ENCODE measurements at places on chromosomes 6 and 20.

- no peak for DNase-seq
These were observed 25.0 kb upstream of the MRPS18A start for GRCh38 chr6:43712579-43712978.

DNA sequence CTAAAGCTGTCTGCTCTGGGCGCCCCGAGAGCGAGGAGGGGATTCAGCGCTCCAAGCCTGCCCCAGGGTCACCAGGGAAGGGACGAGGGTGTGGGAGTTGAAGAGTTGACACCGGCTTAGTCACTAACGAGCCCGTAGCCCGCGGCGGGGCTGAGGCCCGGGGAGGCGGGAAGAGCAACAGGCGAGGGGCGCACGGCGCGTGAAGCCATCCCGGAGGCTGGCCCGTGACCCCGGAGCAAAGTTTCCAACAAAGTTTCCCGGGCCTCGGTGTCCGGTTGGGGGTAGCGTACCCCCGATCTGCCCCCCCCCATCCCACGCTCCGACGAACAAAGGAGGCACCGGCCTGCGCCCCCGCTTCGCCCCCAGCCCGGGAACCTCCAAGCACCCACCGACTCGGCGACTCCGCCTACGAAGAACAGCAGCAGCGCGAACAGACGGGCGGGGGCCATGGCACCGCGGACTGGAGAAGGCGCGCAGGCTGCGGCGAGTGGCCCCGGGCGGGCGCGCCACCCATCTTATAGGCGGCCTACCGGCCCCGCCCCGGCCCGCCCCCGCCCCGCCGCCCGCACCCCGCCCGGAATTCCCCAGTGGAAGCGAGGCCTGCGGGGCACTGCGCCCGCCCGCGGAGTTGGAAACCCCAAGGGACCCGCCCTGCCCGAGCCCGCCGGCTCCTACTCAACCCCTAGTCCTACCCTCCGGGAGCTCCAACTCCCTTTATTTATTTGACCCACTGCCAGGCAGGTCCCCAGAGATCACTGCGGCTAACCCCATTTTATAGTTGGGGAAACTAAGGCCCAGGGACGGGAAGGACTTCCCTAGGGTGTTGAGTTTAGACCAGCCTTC lies at the start of gene SDC4:
Gene SDC4, minus strand, starts transcription at position 489 of the 843 bp plus-strand sequence. Its CDS starts 40 bp downstream, at position 449.
- peak; percentile 44 for DNase-seq

GRCh38 chr6:37941871-37942270 lies 122.3 kb downstream of the ZFAND3 start:
- DNase-seq, result no peak

GRCh38 chr6:111681860-111682259 lies 76.2 kb upstream of the TRAF3IP2 start:
- DNase-seq, result no peak

DNA sequence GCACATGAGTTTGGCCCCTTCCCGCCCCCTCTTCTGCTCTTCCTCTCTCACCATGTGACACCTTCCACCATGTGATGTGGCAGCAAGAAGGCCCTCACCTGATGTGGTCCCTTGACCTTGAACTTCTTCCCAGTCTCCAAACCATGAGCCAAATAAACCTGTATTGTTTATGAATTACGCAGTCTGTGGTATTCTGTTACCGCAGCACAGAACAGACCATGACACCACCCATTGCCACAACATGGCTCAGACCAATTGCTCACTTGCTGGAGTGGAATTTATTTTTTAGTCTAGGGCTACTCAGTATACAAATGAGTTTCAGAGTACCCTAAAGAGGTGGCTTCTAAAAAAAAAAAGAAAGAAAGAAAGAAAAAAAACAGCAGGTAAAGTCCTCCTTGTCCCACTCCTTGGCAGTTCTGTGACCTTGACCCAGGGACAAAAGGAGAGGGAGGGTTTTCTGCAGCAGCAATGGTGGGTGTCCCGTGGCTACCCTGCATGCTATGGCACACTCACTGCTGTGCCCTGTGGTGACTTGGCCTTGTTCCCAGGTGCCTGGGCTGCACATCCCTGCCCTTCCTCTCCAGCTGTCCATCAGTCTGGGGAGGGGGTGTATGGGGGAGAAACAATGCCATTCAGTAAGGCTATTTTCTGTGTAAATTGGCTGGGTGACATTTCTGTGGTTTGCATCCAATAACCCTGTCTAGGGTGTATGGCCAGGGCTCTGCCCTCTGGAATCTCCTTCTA lies 5.4 kb upstream of the VSX1 start:
- DNase-seq, result no peak

DNA sequence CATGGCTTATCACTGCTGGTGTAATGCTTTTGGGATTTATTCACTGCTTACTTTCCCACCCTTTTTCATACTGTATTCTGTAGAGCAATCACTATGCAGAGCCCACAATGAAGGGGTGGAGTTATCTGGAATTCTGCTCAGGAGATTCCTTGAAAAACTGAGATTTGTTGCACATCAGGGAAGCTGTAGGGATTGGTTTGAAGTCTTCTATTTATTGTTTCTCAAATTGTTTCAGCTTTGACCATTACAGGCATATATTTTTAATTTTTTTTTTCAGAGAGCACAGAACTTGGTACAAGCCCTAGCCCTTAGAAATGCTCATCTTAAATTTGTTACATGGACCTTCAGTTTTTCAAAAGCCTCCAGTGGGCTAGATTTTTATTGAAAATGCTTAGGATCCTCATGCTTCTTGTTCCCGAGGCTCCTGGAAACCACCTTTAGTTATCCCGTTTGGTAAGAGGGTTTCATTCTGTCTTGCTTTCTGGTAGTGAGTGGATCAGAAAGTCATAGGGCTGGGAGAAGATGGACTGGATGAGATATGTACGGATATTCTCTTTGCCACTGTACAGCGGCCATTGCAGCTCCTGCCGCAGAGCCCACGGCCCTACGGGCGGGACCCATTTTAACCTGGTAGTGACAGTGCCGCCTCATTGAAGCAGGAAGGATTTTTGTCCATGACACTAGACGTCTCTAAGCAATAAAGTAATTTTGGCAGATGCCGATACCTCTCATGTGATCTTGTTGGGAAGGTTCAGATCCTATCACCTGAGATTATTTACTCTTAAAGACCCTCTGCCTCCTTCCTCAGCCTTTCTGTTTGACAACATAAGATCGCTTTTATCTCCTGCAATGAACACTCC lies 45.3 kb upstream of the ZNF184 start:
- DNase-seq, result no peak

Measured in activated gamma-delta T cell (primary cell).